ENCODE measurements at places on chromosomes 7 and 10. TPM values are rescaled to one million over a fixed set of nuclear protein-coding genes. Genes with fewer than 3 reads are reported as not detected.

DNA sequence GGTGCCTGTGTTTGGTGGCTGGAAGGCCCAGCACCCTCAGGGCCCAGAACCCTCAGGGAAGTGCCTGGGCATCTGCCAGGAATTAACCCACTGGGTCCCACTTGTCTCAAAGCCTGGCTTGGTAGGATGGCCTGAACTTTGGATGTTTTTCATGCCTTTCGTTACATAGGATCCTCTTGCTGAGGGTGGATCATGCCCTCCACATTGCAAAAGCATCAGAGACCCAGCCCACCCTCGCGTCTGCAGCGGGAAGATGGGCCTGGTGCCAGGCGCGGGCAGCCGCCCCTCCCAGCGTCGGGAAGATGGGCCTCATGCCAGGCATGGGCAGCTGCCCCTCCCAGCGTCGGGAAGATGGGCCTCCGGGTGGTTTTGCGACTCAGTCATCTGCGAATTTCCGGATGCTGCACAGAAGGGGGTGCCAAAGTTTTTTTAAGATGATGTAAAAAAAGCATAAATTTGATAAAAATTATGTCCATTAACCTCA is 51.9 kb upstream of the PRKAR1B start:
- DNase-seq: peak; percentile 38

- no peak for DNase-seq
These were observed 55.6 kb downstream of the OSBPL3 start for GRCh38 chr7:24924375-24924774.

- DNase-seq: peak; percentile 23
These were observed 645 bp downstream of the SLC26A4 start for GRCh38 chr7:107661081-107661864.

The CCDC136 gene
- 2.7 TPM for total RNA-seq

The SEC31B gene
- total RNA-seq: not detected

- no peak for DNase-seq
These were observed 130.5 kb downstream of the LHPP start for GRCh38 chr10:124592101-124592500.

GRCh38 chr7:83504330-83504729 is 144.6 kb downstream of the SEMA3E start:
- no peak for DNase-seq

The ZC3HAV1 gene
- 32.6 TPM for total RNA-seq

The OR6V1 gene
- not detected for total RNA-seq

DNA sequence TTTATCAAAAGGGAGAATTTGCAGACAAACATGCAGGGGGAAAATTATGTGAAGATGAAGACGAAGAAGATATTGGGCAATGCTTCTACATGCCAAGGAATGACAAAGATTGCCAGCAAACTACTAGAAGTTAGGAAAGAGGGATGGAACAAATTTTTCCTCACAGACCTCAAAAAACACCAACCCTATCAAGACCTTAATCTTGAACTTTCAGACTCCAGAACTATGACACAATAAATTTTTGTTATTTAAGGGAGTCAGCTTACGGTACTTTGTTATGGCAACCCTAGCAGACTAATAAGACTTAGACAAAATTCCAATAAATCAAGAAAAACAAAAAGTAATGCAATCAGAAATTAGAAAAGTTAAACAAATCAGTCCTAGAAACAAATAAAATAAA is 280.0 kb upstream of the GNAI1 start:
- DNase-seq: no peak

- DNase-seq: no peak
These were observed 8.5 kb downstream of the CLIP2 start for GRCh38 chr7:74297516-74298233.

The SGCE gene
- total RNA-seq: 53.1 TPM

DNA sequence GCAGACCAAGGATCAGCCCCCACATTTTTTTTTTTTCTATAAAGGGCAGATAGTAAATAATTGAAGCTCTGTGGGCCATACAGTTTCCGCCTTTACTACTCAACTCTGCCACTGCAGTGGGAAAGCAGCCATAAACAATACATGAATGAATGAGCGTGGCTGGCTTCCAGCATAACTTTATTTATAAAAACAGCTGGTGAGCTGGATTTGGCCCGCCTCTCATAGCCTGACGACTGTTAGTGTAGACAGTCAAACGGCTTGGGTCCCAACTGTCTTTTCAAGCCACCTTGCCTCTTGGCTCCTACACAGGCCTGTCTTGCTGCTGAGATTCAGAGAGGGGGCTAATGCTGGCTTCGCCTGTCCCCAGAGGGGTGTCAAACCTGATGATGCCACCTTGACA is 169.8 kb upstream of the GPR26 start:
- no peak for DNase-seq

The HOXA4 gene
- 10.3 TPM for total RNA-seq

DNA sequence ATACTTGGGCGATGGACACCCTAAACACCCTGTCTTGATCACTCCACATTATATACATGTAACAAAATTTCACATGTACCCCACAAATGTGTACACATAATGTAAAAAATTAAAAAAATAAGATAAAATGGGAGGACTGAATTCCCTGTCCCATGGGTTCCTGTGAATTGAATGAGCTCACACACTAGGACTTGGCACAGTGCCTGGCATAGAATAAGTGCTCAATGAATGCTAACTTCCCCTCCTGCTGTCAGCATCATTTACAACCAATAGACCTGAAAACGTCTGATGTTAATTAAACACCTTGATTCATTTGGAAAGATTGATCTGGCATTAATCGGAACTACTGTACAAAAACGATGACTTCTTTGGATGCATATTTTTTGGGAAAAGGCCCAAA is 117.3 kb upstream of the ZNF438 start:
- DNase-seq: no peak
